Activated T-helper 2 cell treated with anti-CD3 and anti-CD28 coated beads, Interferon-gamma antibody, Interleukin-2, Interleukin-4, amounts not matched to agents 10 μg/mL and 5 μg/mL and 100 μg/mL, durations not matched to agents 14 hours and 24 hours and 36 hours (primary cell): ENCODE measurements at places on chromosomes 2 and 18.

GRCh38 chr2:11698009-11698922 lies 28.3 kb upstream of the NTSR2 start:
- no peak for DNase-seq

GRCh38 chr2:175880-176820 lies 87.7 kb downstream of the SH3YL1 start:
- DNase-seq: peak; percentile 38

DNA sequence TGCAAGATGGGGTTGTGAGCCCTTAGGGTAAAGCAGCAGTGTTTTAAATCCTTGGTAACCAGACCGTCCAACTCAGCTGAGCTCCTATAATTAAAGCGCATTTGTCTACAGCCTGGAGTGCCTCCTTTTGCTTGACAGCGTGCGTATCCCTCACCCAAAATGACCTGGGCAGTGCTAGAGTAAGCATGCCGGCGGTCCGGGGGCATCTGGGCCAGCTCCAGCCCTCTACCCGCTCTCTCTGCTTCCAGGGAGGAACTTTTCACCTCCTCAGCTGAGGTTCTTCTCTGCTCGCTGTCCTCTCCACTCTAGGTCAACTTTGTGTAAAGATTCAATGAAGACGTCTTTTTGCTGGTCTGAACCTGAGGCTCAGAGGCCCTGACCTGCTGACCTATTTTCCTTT lies 102.4 kb upstream of the TPO start:
- DNase-seq: no peak

DNA sequence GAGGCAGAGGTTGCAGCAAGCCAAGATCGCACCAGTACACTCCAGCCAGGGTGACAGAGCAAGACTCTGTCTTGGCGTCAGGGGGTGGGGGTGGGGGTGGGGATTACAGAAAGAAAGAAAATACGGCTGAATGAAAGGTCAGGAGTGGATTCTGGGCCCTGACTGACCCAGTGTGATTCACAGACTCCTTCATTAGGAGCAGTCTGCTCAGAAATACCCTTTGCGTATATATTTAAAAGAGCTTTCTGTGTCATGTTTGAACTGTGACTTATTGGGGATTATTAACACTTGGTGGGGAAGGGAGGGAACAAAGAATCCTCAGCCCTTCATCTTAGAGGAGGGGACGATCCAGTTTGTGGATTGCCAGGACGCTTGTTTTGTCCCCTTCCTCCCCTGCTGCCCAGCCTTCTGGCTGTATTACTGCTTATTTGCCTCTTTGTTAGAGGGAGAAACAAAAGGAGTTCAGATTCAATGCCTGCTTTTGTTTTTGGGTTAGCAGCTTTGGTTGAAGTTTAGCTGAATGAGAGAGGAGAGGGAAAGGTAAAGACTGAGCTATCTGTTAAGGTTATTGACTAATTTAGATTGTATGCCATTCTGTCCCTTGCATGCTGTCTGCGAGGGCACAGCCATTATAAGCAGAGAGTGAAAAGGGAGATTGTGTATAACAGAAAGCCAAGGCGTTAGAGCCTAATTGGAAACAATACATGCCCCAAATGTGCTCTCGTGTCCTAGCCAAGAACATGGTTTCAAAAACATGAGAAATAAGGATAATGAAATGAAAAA lies 118.3 kb downstream of the FMNL2 start:
- DNase-seq: no peak

- DNase-seq: no peak
Observed at GRCh38 chr2:157376041-157376440, 50.4 kb upstream of the ERMN start.

DNA sequence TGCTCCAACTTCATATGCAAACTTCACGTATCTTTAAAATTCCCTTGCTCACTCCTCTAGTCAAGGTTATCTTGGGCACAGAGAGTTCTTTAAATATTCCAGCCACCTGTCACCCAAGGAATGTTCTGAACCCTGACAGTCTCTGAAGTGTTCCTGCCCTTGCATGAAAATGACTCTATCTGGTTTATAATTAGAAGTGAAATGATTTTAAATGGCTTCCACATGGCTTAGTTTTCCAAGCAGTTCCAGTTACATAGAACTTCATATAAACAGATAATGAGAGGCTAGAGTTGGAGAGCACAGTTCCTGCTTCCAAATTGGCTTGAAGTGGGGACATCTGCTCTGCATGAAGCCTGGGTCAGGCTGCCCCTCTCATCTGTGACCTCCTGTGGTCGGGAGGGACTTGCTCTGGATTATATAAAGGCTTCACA lies 81.9 kb downstream of the SLC4A3 start:
- no peak for DNase-seq

DNA sequence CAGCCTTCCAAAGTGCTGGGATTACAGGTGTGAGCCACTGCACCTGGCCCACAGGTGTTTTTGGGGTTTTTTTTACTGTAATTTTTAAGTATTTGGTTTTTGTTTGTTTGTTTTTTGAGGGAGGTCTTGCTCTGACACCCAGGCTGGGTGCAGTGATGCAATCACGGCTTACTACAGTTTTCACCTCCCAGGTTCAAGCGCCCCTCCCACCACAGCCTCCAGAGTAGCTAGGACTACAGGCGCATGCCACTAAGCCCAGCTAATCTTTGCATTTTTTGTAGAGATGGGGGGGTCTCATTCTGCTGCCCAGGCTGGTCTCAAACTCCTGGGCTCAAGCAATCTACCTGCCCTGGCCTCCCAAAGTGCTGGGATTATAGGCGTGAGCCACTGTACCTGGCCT lies 7.3 kb upstream of the SLC11A1 start:
- DNase-seq: no peak

DNA sequence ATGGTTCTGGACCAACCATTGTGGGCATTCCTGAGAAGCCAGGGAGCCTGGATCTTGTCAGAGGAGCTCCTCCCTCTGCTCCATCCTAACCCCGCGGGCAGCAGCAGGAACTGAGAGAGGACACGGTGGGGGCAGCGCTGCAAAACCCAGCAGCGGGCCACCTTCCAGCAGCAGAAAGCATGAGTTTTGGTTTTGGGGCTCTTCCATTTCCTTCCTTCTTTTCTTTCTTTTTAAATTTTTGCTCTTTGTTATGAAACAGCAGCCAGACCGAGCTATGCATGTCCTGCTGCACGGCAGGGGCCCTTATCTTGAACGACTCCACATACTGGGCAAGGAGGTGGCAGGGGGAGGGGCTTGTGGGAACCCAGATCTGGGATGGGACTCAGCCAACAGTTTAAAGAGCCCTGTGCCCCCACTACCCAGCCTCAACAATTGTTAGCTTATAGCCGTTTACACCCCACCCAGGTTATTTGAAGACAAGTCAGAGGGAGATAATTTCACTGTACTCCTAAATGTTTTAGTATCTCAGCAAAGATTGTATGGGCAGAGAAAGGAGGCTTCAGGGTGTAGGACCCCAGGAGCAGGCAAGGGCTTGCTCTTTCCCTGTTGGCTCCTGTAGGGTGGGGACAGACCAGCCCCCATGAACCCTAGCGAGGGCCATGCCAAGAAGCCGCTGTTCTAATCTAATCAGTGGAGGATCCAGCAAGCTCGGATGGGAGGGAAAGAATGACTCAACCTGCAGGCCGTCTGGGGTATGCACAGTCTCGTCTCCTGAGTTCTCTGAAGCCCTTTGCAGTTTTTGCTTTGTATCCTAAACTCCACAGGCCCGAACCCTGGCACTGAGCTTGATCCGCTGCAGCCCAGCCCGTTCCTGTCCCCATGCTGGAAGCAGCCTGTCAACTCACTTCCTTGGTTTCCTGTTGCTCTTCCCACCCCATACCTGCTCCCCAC lies 75.3 kb downstream of the LRRFIP1 start:
- no peak for DNase-seq

- no peak for DNase-seq
Observed at GRCh38 chr18:31197676-31198075, 35.0 kb upstream of the DSC1 start.

- no peak for DNase-seq
Observed at GRCh38 chr2:38427054-38427453, 50.0 kb upstream of the ATL2 start.

- no peak for DNase-seq
Observed at GRCh38 chr2:115389024-115389423, 946.6 kb downstream of the DPP10 start.

GRCh38 chr2:69693775-69694450 lies 48.0 kb upstream of the ANXA4 start:
- DNase-seq: peak; percentile 32

DNA sequence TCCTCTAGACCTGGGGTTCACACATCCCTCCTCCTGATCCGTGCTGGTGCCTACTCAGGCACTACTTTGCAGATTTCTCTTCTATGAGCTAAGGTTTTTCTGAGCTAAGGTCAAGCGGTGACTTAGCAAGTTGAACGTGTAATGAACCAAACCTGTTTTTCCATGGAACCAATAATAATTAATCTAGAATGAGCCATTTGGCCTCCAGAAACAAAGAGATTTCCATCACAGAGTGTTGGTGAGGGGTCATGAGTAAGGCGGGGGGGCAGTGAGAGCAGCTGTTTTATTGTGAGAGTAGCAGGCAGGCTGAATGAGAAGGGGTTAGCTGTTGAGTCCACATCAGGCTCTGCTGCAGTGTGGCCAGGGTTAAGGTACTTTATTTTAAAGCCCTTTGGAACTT lies 112.0 kb upstream of the FOSL2 start:
- DNase-seq: no peak

GRCh38 chr2:161136696-161137324 lies 23.4 kb upstream of the TANK start:
- DNase-seq: no peak

DNA sequence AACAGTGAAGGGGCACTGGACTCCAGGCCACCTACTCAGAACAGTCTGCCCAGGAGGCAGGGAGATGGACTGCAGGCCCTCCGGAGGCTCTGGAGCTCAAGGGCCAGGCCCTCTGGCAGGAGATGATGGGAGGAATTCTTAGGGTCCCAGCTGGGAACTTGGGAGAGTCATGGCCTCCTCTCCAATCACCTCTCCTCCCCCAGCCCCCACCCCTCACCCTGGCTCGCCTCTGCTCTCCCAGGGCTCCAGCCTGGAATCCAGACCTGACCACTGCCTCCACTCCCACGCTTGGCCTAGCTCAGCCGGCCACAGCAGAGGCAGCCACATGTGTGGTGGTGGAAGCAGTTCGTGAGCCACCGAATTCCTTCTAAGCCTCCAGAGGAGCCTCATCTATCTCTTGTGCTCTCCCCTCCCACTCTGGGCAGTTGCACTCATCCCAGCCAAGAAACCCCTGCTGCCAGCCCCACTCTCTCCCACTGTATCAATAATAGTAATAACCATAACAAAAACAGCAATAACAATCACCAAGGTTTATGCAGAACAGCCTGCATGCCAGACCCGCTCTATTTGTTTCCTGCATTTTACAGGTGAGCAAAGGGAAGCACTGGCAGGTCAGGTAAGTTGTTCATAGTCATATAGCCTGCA lies 67.4 kb downstream of the TNS1 start:
- no peak for DNase-seq

DNA sequence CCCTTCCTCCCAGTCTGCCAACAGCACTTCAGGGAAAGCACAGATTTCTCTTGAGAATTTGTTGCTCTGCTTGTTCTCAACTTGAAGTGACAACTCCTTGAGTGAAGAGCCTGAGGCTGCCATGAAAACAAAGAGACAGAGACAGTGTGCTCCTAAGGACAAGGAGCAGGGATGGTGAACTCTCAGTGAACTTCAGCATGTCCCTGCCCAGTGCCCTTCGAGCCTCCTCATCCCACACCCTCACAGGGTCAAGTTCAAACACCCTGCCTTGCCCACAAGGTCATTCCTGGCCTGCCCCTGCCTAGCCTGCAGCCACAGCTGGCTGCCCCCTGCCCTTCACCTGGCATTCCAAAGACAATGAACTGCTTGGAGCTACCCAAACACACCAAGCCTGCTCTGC lies 343.5 kb upstream of the KLHL29 start:
- DNase-seq: no peak

GRCh38 chr2:29017716-29018435 lies 36.8 kb downstream of the TOGARAM2 start:
- no peak for DNase-seq

- DNase-seq: no peak
Observed at GRCh38 chr2:107627164-107627563, 199.5 kb upstream of the RGPD4 start.

GRCh38 chr18:28736223-28736622 lies 559.3 kb upstream of the CDH2 start:
- DNase-seq: no peak

GRCh38 chr2:9260464-9260918 lies 53.9 kb downstream of the ASAP2 start:
- DNase-seq: no peak

DNA sequence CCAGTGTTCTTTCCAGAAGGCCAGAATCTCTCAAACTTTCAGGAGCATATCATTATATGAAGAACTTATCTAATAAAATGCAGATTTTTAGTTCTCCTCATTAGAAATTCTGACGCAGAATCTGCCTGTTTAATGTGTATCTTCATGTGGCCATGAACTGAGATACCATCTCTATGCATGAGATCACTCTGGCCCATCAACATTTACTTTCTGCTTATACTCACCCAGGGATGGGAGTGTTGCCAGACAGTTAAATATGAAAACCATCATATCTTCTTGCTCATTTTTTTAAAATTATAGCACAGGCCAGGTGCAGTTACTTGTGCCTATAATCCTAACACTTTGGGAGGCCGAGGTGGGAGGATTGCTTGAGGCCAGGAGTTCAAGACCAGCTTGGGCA lies 60.4 kb downstream of the MAPK4 start:
- no peak for DNase-seq

DNA sequence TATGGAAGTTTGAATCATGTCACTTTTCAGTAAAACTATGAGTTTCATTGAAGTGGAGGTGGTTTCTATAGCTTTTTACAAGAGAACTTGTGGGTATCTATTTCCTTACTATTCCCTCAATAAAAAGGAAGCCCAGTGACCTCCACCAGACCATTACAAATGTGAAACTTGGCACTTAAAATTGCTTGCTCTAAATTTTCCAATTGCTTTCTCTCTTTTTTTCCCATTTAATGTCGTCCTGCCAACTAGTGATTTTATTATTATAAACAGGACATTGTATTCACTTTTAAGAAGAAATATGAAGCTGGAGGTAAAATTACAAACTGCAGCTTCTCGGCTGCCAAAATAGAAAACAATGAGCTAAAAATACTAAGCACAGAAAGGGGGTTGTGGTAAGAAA lies 208.2 kb upstream of the ALPP start:
- no peak for DNase-seq

GRCh38 chr2:215749092-215749957 lies 264.0 kb downstream of the MREG start:
- no peak for DNase-seq

DNA sequence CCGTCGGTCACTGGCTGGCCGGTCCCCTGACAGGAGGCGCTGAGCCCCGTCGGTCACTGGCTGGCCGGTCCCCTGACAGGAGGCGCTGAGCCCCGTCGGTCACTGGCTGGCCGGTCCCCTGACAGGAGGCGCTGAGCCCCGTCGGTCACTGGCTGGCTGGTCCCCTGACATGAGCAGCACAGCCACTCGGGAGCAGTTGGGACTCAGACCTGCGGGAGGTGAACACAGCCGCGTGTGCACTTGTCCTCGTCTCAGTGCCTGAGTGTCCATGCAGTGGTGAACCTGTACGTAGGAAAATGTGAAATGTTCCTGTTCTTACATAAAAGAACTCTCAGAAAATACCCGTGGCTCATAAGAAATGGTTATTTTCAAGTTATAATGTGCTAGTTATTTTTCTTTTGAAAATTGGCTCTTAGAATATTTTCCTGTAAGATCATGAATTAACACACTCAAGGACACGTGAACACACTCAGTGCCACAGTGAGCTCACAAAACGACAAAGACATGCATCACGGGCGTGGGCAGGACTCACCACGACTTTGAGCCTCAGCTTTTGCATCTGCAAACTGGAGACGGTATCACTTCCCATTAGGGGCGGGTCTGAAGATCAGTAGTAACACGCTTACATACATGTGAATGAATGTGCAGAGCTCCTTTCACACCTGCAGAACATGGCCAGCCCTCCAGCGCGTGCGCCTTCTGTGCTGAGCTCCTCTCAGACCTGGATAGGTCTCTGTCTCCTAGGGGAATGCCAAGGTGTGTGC lies 21.1 kb upstream of the NFATC1 start:
- DNase-seq: no peak
